ENCODE measurements at places on chromosomes 1 and 21.

DNA sequence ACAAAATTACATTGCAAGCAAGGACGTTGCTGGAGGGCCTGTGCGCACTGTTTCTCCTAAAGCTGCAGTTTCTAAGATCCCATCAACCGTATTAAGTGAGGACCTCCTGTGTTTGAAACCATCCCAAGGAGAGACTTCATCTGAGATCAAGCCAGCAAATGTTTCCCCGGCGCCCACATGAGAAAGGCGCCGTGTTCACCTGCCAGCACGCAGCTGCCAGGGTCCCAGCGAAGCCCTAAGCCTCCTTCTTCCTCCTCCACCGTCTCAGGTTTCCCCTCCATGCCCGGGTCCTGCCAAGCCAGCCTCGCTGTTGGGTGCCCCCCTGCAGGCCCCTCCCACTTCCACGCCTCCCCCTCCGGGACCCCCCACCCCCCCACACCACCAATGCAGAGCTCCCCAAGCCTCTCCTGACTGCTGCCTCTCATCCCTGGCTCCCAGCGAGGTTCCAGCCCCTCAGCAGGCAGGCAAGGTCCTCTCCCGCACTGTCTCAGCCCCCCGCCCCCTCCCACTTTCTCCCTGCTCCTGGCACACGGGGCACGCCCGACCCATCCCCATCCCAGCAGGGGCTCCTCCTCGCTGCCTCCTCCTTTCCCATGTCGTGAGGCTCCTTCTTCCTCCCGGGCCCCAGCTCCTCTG lies 8.6 kb upstream of the TFF1 start:
- no peak for DNase-seq

GRCh38 chr1:21280011-21280471 lies 10.2 kb downstream of the ECE1 start:
- no peak for DNase-seq

- DNase-seq = no peak
These were observed 88.6 kb upstream of the PKN2 start for GRCh38 chr1:88595355-88596002.

DNA sequence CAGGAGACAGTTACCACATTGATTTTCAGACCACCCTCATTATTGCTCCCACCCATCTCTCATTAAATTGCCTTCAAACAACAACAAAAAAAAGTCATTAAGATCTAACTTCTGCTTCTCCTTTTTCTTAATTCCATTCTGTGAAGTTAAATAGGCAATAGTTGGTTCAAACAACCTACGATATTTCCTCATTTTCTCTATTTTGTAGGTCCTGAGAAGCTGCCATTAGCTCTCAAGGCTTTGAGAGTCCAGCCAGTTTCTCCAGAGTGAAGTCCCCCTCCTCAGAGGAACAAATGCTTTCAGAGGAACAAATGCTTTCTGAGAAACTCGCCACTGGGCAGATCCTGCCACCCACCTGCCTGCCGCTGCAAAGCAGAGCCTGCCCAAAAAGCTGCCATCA lies 125.6 kb downstream of the ETS2 start:
- no peak for DNase-seq

- no peak for DNase-seq
These were observed 269.9 kb downstream of the NCAM2 start for GRCh38 chr21:21268061-21268471.

DNA sequence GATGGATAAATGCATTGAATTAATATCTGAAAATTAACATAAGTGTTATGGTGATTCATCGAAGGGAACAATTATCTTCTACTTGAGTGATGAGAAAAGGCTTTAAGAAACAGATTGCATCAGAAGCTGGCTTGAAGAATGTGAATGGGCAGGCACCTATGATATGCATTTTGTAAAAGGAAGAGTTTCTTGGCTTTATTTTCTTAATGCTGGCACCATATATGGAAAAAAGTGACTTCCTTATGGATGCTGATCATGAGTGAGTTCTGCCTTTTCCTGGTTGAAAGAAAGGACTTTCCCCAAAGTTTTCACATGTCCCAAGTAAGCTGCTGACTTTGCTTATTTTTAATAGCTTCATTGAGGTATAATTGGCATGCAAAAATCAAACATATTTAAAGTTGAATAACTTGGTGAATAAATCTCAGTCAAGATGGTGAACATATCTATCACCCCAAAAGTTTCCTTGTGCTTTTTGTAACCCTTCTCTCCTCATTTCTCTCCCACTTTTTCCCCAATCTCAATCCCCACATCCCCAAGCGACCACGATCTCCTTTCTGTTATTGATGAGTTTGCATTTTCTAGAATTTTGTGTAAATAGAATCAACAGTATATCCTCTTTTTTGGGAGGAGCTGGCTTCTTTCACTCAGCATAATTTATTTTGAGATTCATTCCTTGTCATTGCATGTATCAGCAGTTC lies 74.2 kb downstream of the SPATA46 start:
- DNase-seq = no peak

DNA sequence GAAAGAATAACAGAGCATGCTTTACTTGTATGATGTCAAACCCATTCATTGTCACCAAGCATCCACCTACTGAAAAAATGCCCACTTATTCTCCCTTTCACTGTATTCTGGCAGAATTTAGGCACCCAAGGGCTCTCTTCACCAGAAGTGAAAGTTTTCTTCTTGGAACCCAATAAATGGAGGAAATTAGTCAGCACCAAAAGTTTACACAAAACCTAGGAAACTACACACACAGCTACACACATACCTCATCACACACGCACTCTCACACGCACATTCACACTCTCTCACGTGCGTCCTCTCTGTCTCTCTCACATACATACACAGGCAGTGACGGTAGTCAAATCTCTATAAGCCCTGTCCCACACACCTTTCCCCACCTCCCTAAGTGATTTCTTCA lies 37.6 kb downstream of the MCOLN2 start:
- DNase-seq = peak; percentile 38

DNA sequence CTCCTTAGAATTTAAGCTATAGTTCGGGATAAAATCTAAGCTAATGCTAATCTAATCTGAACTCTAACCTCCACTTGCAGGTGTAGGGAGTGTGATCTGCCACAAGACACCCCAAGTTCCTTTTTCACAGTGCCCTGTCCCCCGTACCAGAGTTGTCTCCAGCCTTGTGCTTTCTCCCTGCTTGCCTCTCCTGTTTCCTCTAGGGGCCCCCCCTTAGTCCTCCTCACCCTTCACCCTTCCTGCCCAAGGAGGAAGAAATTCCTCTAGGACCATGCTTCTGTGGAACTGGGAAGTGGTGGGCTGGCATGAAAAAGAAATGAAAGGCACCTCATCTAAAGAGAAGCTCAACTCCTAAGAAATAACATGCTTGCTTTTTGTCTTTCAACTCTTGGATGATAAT lies 50.2 kb upstream of the BCL9 start:
- DNase-seq = no peak

GRCh38 chr1:209689477-209689876 lies 14.3 kb downstream of the G0S2 start:
- DNase-seq = no peak

GRCh38 chr1:14733048-14733778 lies 134.7 kb downstream of the KAZN start:
- no peak for DNase-seq

- DNase-seq = no peak
These were observed 5.4 kb downstream of the TNN start for GRCh38 chr1:175073061-175073460.

DNA sequence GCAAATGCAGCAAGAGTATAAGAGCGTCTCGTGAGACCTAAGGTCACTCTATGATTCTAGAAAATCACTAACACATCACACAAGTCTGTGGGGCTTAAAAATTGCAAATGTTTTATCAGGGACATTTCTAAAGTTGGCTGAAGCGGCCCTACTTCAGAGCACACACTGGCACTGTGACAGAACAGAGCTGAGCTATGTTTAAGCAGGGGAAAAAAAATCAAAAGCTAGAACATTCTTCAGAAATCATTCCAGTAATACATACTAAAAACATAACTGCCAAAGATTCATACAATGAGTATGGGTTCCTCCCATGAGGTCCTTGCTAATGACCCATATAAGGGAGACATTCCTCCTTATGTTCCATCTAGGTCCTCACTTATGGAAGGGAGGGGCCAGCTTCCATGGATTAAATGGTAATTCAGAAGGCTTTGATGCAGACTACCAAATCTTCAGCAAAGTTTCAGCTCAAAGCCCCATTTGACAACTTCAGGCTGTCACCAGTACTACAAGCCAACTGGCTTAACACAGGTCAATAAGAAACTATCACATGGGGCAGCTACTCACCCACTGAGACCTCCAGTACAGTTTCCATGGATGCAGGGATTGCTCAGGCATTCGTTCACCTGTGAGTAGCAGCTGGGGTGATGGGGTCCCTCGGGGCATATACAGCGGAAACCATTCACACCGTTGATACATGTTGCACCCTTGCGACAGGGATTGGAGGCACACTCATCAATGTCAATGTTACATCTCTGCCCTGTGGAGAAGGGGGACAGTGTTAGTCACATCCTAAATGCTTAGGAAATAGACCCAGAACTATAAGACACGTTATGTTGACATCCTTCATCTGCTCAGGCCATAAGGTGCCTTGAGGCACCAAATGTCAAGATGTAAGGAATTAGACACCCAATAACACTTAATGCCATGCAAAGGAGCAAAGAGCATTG lies 58.4 kb upstream of the ADAM30 start:
- no peak for DNase-seq

- peak; percentile 3 for DNase-seq
These were observed 5.6 kb downstream of the OSBPL9 start for GRCh38 chr1:51622455-51622913.

Measured in stimulated activated CD4-positive, alpha-beta T cell treated with anti-CD3 and anti-CD28 coated beads, Interleukin-12 subunit alpha, Interleukin-12 subunit beta, amount 100 ng/mL, for 48 hours (primary cell).